ENCODE measurements at places on chromosomes 2 and 18.

- DNase-seq, result no peak
Measured at GRCh38 chr2:225598426-225598825, 198.9 kb downstream of the NYAP2 start.

DNA sequence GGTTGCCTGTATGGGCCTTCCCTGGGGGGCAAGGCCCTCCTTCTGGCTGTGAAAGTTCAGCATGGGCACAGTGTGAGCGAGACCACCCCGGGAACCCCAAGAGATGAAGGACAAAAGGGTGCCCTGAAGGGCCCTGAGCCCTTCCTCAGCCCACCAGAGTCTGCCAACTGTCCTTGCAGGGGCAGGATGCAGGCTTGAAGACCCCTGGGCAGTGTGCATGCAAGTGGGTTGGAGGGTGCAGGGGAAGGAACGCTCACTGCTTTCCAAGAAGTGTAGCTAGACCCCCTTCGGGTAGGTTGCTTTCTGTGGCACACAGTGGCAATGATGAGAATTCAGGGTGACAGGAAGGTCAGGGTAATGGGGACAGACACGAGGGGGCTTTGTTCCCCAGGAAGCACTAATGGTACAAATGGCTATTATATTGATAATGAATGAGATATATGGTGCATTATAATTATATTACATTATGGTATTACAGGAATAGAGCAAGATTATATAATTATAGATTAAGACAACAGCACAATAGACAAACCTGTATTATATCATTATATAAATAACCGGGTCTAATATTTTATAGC is 228.7 kb downstream of the ATAD2B start:
- DNase-seq, result no peak

DNA sequence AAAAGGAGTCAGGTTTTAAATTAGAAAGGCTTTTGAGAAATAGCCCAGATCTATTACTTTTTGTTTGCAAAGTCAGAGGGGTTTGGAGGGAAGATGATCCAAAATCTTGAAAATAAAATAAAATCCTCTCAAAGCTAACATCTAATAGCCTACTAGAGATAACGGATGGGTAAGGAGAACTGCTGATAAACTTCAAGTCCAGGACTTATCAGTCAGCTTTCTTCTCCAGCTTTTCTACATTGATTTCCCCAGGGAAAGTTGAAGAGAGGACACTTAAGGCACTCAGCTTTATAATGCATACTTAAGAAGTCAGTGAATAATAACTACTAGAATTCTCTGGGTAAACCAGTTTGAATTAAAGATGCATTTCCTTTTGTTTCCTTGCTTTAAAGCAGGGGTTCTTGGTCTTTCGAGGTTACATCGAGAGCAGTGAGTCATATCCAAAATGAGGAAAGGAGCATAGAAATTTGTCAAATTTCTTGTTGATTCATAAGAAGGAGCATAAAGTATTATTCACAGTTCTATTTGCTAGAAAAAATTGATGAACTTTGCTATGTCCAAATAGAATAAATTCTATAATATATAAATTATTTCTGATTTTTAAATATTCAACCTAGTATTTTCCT is 43.2 kb upstream of the ITPRID2 start:
- no peak for DNase-seq

GRCh38 chr2:113039158-113039557 is 13.5 kb downstream of the IL36B start:
- DNase-seq, result no peak

DNA sequence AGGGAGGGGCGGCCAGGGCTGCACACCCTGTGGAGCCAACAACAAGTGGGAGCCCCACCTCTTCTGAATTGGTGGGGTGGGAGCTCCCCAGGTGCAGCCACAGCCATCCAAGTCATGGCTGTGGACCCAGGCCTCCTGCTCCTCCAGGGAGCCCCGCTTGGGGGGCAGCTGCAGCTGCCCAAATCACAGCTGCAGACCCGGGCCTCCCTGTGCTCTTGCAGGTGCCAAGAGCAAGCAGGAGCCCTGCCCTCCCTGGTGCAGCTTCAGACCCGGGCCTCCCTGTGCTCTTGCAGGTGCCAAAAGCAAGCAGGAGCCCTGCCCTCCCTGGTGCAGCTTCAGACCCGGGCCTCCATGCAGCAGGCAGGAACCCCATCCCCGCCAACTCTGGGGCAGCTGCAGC is 46.5 kb upstream of the COX7A2L start:
- no peak for DNase-seq

DNA sequence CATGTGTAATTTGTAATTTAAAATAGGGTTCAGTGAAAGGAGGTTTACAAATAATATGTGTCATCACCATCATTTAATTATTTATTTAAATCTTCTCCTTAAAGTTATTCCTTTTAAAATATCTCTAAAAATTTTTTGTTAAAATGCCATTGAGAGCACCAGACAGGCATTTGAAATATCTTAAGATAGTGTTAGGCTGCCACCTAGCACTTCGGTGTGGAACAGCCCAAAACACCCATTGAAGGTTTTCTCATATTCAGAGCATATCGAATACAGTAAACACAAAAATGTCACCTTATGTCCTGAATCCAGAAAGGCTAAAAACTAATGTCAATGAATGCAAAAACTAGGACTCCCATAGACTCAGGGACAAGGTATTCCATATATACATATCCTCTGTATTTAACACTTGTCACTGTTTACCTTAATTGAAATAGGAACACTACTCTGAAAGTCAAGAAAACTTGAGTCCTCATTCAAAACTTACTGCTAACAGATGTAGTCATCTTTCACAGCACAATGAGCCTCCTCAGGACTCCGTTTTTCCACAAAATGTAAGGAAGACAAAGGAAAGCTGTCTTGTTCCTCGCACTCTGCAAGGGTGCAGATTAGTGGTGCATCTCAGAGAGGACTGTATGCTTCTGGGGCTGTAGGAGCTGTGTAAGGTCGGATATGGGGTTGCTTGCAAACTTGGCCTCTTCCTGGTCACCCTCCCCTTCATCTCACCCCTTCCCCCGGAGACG is 329.5 kb downstream of the PAX3 start:
- peak; percentile 2 for DNase-seq

DNA sequence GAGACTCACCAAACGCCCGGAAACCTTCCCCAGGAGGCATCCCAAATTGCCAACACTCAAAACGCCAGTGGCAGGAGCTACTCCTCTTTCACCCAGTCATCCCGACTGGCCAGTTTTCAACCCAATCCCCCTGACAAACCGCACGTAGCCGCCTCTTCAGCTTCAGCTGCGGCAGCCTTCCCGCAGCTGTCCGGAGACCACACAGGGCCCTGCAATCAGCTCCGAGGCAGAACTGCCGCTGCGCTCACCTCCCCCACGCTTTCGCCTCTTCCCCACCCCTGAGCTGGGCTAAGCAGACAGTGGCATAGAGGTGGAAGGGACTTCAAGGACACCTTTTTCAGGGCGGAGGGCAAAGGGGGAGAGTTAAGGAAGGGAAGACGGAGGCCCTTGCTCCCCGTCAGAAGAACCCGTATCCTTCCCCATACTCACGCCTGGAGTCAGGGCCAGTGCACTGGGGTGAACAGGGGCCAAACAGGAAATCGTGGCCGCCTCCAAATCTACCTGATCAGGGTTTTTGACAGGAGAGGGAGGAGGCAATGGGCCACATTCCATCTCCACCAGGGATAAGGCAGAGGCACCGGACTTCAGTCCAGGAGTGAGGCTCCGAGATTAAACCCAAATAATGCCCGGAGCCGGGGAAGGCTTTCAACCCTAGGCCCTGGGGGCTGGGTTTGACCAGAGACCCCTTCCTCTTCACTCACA is 16.9 kb downstream of the CYP26B1 start:
- DNase-seq, result no peak

DNA sequence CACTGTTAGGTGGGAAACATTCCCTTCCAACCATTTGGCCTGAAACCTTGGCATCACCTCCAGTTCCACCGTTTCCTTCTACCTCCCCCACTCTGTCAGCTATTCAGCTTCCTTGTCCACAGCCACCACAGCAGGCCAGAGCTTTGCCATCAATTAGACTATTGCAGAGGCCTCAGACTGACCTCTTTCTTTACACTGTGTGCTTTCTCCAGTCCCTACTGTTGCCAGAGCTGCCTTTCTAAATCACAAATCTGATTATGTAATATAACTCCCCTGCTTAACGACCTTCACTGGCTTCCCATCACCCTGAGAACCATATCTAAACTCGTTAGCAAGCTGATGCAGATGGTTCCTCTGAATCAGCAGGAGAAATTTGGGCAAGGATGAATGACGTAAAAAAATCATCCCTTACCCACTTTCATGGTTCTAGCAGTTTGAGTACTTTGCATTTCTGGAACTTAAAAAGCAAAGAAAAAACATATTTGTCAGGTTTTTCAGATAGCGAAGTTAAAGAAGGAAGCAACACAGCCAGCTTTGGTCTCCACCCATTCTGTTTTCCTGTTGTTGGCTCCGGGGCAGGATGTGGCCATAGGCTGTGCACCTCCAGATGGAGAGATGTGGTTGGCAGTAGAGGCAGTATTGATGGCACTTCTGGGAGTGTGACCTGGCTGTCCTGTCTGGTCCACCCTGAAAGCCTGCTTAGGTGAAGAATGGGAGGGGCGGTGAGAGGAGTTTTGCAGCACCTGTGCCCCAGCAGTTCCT is 422.1 kb downstream of the PARD3B start:
- peak; percentile 64 for DNase-seq

- DNase-seq, result peak; percentile 47
Measured at GRCh38 chr2:54589340-54590215, 133.5 kb downstream of the SPTBN1 start.

GRCh38 chr2:112843288-112843687 is 6.7 kb upstream of the IL1B start:
- DNase-seq, result no peak

DNA sequence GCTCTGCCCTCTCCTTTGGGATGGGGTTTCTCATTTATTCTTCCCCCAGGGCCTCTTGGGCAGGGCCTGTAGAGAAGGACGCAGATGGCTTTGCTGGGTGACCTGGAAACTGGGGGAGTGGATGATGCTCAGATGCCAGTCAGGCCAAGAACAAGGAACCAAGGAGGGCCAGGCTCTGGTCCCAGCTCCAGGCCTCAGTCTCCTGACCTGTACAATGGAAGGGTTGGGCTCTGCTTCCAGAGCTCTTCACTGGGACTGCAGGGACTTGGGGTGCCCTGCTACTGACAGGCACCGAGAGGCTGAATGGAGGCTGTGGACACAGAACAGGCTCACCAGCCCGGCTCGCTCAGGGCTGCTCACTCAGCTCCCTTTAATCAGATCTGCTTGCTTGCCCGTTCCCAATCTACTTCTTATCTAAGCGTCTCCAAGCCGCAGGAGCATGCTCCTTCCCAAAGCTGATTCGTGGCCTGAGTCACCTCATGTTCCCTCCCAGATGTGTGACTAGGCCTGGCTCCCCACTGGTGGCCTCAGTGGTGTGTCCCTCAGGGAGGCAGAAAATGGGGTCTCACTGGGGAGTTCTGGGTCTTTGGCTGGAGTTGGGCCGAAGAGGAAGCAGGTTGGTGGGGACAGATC is 82.6 kb upstream of the ODC1 start:
- DNase-seq, result no peak

DNA sequence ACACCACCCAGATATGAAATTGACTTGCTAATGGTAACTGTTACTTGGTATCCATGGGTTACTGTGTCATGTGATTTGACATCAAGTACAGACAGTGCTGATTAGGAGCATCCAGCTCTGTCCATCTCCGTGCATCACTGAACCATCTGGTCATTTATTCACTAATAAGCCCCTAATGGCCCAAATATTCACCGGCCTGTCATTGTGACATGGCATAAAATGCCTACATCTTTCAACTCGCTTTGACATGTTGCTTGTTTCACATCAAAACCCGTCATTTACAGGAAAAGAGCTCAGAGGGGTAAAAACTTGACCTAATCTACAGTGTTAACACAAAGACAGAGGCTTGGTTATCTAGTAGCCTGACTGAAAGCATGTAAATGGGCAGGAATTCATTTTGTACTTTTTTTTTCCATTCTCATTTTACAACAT is 308.9 kb upstream of the ATP5MC3 start:
- no peak for DNase-seq

GRCh38 chr2:26299471-26300101 is 46.4 kb upstream of the SELENOI start:
- DNase-seq, result peak; percentile 39

- DNase-seq, result no peak
Measured at GRCh38 chr2:60357996-60358395, 195.5 kb downstream of the BCL11A start.
